Femur (tissue), 1 donor: ENCODE measurements at places on chromosomes 16 and 17.

DNA sequence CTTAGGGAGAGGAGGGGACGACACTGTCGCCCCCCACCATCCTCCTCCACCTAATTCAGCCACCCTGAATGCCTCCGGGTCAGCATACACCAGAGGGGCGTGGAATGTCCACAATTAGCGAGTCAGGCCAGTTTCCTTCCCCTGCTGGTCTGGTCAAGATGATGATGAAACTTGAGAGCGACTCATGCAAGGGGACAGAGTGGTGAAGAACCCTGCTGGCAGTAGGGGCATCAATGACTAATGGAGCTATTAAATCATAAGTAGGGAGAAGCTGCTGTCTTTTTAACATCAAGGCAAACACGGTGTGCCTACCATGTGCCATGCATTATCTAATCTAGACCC lies 7.2 kb downstream of the SPACA3 start:
- no peak for DNase-seq

GRCh38 chr16:4058386-4058785 lies 57.9 kb downstream of the ADCY9 start:
- no peak for DNase-seq

DNA sequence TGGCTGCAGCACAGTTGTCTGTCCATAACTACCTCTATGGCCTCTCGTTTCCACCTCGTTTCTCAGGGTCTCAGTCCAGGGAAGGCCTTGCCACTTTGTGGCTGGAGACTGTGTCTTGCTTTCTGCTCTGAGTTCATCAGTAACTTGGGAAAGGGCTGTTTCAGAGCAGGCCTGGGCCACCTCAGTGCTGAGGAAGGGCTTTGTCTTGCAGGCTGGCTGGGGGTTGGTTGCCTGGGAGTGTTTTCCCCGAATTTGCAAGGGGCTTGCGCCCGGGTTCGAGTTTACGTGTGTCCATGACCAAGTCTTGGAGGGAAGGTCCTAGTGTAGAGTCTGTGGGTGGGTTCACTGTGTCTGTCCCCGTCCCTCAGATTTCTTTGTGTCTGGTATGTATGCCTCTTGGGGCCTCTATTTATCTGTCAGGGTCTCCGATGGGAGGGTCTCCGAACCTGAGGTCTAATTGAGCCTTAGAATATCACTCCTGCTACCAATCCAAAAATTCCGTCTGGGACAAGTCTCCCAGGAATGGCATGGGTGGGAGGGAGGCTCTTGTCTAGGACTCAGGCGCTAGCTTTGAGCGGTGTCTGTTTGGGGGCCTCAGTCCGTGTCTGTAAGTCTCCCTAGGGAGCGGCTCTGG lies 594 bp upstream of the TGFB1I1 start:
- no peak for DNase-seq

DNA sequence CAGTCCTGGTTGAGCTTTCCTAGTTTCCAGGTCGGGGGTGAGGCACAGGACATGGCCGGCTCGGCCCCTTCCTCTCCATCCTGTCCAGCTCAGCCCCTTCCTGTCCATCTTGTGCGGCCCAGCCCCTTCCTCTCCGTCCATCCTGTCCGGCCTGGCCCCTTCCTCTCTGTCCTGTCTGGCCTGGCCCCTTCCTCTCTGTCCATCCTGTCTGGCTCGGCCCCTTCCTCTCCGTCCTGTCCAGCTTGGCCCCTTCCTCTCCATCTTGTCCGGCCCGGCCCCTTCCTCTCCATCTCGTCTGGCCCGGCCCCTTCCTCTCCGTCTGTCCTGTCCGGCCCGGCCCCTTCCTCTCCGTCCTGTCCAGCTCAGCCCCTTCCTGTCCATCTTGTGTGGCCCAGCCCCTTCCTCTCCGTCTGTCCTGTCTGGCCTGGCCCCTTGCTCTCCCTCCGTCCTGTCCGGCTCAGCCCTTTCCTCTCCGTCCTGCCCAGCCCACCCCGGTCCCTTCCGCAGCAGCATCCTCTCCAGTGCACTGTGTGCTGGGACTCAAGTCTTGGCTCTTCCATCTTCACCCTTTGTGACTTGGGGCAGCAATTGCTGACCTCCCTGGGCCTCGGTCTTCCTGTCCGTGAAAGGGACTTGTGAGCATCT lies 5.5 kb upstream of the ZNF750 start:
- peak; percentile 81 for DNase-seq

DNA sequence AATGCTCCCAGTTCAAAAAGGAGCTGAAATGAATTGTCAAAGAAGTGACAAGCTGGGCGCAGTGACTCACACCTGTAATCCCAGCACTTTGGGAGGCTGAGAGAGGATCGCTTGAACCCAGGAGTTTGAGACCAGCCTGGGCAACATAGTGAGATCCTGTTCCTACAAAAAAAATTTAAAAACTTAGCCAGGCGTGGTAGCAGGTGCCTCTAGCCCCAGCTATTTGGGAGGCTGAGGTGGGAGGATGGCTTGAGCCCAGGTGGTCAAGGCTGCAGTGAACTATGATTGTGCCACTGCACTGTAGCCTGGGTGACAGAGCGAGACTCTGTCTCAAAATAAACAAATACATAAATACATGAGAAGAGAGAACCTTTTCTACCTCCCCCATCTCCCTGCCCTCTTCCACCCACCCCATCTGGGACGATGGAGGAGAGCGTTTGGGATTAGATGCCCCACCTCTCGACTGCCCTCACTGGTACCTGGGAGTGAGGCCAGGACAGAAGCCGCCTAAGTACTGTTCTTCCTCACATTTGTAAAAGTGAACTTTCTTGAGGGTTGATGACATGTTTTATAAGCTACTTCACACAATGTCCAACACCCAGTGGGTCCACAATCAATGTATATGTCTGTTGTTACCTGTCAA lies 2.4 kb downstream of the IL4R start:
- no peak for DNase-seq

- DNase-seq: no peak
Measured at GRCh38 chr16:80547145-80547544, 6.4 kb downstream of the DYNLRB2 start.

GRCh38 chr16:48836067-48836466 lies 226.1 kb upstream of the N4BP1 start:
- no peak for DNase-seq

GRCh38 chr17:65362826-65363225 lies 198.6 kb downstream of the AXIN2 start:
- no peak for DNase-seq

DNA sequence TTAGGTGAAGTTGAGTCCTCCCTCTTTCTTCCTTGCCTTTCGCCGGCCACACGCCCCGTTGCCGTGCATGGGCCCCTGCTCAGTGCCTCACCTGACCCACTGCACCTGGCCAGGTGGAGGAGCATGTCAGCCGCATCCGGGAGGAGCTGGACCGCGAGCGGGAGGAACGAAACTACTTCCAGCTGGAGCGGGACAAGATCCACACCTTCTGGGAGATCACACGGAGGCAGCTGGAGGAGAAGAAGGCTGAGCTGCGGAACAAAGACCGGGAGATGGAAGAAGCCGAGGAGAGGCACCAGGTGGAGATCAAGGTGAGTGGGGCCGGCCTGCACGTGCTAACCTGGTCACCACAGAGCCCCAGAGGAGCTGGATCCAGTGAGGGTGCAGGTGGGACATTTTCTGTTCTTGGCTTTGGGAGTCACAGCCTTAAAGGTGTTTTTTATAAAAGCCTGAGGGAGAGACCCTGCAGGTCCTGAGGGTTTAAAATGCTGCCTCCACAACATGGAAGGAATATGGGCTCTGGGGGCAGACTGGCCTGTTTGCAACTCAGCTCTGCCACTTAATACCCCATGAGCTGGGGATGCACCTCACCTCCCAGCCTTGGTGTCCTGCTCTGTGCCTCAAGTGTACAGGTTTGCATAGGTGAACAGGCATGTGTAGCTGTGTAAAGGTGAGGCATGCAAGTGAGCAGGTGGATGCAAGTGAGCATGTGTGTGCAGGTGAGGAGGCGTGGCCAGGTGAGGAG lies 12.1 kb upstream of the DBNDD1 start:
- no peak for DNase-seq

- DNase-seq: peak; percentile 92
Measured at GRCh38 chr17:19744922-19745757, 3.0 kb downstream of the ALDH3A1 start.

GRCh38 chr17:37065486-37066321 lies 117.0 kb downstream of the AATF start:
- no peak for DNase-seq

DNA sequence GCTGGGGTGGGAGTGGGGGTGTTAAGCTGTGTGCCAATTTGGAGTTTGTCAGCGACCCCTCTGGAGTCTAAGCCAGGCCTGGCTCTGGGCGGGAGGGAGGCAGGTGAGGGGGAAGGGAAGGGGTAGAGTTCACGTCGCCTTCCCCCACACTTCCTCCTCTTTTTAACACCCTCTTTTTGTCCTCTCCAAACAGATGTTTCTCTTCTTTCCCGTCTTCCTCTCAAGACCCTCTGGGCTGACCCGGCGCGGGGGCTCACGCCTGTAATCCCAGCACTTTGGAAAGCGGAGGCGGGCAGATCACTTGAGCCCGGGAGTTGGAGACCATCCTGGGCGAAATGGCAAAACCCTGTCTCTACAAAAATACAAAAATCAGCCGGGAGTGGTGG lies 3.3 kb downstream of the HOXB1 start:
- DNase-seq: no peak

DNA sequence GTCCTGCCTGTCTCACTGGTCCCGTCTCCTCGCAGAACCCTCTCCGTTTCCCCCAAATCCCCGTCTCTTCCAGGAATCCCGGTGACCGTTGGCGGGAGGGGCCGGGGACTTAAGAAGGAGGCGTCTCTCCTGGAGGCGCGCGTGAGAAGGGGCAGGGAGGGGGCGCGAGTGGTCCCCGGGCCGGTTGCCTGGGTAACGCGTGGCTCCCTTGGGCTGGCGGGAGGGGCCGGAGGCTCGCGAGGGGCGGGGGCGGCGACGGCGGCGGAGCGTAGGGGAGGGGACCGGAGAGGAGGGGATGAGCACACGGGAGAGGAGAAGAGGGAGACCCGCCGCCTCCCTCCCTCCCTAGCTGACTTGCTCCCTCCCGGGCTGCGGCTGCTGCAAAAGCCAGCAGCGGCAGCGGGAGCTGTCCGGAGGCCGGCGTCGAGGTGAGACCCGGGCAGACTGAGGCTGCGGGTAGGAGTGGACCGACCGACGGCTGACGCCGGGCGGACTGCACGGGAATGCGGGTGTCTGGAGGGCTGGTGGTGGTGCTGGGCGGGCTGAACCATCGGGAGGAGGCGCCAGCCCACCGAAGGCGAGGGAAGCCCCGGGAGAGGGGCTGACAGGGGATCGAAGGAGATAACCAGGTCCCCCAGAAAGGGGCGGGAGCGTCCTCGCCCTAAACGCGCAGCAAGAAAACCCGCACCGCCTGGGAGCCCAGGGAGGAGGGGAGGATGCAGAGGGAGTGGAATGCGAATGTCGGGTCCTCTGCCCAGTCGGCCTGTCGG lies at the start of gene PRRT2:
Gene PRRT2 (plus strand): TSS at position 298 of the 770 bp plus-strand sequence. CDS start 862 bp downstream, outside the sequence.
- DNase-seq: peak; percentile 92

DNA sequence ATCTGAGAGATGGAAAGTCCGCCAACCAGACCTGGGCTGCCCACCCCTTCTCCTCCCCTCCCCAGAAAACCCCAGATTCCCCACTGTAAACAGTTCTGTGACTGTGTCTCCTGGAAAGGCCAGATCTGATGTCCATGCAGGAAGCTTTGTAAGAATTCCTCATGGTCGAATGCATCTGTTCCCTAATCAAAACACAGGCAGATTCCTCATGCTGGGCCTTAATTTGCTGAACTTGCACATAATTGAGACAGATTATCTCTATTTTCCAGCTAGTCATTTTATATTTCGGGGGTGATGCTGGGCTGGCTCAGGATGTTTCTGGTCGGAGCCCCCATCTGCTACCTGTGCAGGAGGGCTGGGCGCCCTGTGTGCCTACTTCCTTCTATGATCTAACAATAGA lies 233.6 kb upstream of the ASIC2 start:
- DNase-seq: no peak

DNA sequence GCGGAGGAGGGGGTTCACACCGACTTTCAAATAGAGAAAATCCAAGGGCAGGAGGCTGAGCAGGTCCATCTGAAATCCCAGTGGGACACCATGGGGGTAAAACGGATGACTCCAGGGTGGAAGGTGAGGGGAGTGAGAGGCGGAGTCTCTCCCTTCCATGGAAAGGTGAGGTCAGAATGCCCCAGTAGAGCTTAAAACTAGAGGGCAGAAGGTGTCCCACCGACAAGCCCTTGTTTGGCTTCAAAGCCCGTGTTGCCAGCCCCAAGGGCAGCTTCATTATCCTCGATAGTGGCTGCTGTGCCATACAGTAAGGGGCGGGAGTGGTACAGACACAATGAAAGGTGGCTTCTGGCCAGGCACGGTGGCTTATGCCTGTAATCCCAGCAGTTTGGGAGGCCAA lies 55.7 kb downstream of the CNGB1 start:
- no peak for DNase-seq

- no peak for DNase-seq
Measured at GRCh38 chr16:12675852-12676251, 127.8 kb downstream of the CPPED1 start.

DNA sequence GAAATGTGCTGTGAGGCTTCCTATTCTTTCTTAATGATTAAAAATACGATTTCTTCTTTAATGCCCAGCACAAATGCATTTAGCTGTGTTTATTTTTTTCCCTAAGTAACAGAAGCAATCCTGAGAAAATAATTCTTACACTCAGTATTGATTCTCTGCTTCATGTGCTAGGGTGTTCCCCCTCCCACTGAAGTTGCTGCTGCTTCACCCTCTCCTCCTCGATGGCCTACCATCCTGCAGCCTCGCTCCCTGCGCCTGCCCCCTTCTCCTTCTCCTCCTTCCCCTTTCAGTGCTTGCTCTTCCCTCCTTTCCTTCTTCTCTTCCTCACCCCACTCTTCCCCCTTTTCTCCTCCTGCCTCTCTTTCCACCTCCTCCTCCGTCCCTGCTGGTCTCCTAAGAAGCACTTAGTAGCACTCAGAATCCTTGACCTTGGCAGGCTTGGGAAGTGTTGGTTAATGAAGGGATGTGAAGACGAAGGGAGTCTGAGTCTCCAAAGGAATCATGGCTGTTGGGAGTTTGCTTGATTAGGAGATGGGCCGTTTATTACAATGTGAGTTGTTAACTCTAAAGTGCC lies 119.7 kb downstream of the RPTOR start:
- DNase-seq: no peak

- DNase-seq: no peak
Measured at GRCh38 chr16:29842732-29843346, 20.2 kb downstream of the CDIPT start.

GRCh38 chr16:86392436-86393152 lies 117.7 kb upstream of the FOXF1 start:
- no peak for DNase-seq

DNA sequence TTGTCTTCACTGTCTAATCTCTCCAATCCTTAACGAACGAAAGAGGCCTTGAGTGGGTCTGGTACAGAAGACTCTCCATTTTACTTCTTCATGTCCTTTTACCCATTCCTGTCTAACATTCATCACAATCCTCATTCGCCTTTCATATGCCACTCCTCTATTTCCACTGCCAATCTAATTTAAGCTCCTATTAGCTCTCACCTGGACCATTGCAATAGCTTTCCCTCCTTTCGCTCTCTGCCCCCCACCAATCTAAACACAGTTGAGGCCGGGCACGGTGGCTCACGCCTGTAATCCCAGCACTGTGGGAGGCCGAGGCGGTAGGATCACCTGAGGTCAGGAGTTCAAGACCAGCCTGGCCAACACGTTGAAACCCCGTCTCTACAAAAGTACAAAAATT lies 6.3 kb upstream of the SLFN14 start:
- DNase-seq: no peak
